Right lung (tissue), 10 donors: ENCODE measurements at places on chromosomes 6 and 20. TPM values are rescaled to one million over a fixed set of nuclear protein-coding genes. Genes with fewer than 3 reads are reported as not detected.

ZBP1 gene
- 0.08 TPM for polyA plus RNA-seq

HINT3 gene
- 28.1 TPM for polyA plus RNA-seq

TRIM10 gene
- 0.34 TPM for polyA plus RNA-seq

COX4I2 gene
- 25.5 TPM for polyA plus RNA-seq

MUC21 gene
- polyA plus RNA-seq = not detected

TOP1 gene
- 79.1 TPM for polyA plus RNA-seq

FAM217A gene
- polyA plus RNA-seq = 2.1 TPM

AURKA gene
- polyA plus RNA-seq = 12.0 TPM

DSTN gene
- 376 TPM for polyA plus RNA-seq

SNPH gene
- polyA plus RNA-seq = 2.3 TPM

SEL1L2 gene
- not detected for polyA plus RNA-seq

TFAP2A gene
- polyA plus RNA-seq = 0.27 TPM

WFDC12 gene
- not detected for polyA plus RNA-seq

REM1 gene
- 9.1 TPM for polyA plus RNA-seq

MEP1A gene
- 0.28 TPM for polyA plus RNA-seq

DEFB121 gene
- not detected for polyA plus RNA-seq

CRISP3 gene
- 0.46 TPM for polyA plus RNA-seq

AIG1 gene
- 37.3 TPM for polyA plus RNA-seq

TMEM244 gene
- not detected for polyA plus RNA-seq

DZANK1 gene
- polyA plus RNA-seq = 10.3 TPM

HLA-DRB5 gene
- 4.8 TPM for polyA plus RNA-seq

ITCH gene
- polyA plus RNA-seq = 49.2 TPM

NOX3 gene
- polyA plus RNA-seq = not detected

PPP1R16B gene
- 7.4 TPM for polyA plus RNA-seq

SLC25A27 gene
- 118 TPM for polyA plus RNA-seq

RBPJL gene
- not detected for polyA plus RNA-seq

CABLES2 gene
- 14.8 TPM for polyA plus RNA-seq

LSM14B gene
- 52.4 TPM for polyA plus RNA-seq

IL17A gene
- polyA plus RNA-seq = not detected

CAPN11 gene
- 0.26 TPM for polyA plus RNA-seq

HLA-DMB gene
- 11.0 TPM for polyA plus RNA-seq

C2 gene
- 7.4 TPM for polyA plus RNA-seq

NSFL1C gene
- polyA plus RNA-seq = 96.7 TPM

SDCBP2 gene
- 2.5 TPM for polyA plus RNA-seq

PERP gene
- 28.6 TPM for polyA plus RNA-seq

PGC gene
- 6.8 TPM for polyA plus RNA-seq

NELFE gene
- polyA plus RNA-seq = 93.4 TPM

BEND6 gene
- polyA plus RNA-seq = 1.3 TPM

MDN1 gene
- 36.1 TPM for polyA plus RNA-seq

DLK2 gene
- polyA plus RNA-seq = 1.8 TPM

FOXA2 gene
- polyA plus RNA-seq = 44.2 TPM

XKR7 gene
- 0.12 TPM for polyA plus RNA-seq

LRRC1 gene
- 9.3 TPM for polyA plus RNA-seq

CTAGE9 gene
- not detected for polyA plus RNA-seq

RNF182 gene
- 4.3 TPM for polyA plus RNA-seq

GGT7 gene
- polyA plus RNA-seq = 34.2 TPM

FAM83B gene
- 7.9 TPM for polyA plus RNA-seq

BNIP5 gene
- not detected for polyA plus RNA-seq

BPIFB4 gene
- polyA plus RNA-seq = not detected

KCNQ2 gene
- polyA plus RNA-seq = 7.9 TPM

PDE10A gene
- 11.0 TPM for polyA plus RNA-seq

BTBD3 gene
- 61.3 TPM for polyA plus RNA-seq

PHACTR3 gene
- polyA plus RNA-seq = 5.7 TPM
